ENCODE measurements at places on chromosomes 5 and 9.

DNA sequence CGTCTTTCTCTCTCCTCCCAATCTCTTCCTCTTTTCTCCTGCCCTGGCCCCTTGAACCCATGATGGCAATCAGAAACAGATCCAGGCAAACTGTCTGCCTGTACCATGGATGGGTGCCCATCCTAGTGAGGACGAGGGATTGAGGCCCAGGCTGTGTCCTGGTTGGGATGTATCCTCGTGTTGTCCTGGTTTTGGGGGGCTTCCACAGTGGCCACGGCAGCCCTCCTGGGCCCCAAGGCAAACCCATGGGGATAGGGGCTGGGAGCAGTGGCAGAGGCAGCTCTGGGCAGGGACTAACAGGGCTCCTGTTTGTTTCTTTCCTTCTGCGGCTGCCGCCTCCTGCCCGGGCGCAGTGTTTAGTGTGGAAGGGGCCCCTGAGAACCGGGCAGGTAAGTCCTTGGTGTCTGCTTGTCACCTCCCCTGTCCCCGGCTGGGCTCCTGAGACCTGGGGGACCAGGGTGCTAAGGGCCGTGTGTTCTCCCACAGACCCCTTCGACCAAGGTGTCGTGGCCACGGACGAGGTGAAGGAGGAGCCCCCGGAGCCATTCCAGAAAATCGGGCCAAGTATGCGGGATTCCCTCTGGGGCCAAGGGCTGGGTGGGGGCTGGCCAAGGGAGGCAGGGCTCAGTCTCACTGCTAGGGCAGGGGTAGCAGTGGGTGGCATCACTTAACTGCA, 70.0 kb downstream of the AMBP start:
- DNase-seq: no peak

DNA sequence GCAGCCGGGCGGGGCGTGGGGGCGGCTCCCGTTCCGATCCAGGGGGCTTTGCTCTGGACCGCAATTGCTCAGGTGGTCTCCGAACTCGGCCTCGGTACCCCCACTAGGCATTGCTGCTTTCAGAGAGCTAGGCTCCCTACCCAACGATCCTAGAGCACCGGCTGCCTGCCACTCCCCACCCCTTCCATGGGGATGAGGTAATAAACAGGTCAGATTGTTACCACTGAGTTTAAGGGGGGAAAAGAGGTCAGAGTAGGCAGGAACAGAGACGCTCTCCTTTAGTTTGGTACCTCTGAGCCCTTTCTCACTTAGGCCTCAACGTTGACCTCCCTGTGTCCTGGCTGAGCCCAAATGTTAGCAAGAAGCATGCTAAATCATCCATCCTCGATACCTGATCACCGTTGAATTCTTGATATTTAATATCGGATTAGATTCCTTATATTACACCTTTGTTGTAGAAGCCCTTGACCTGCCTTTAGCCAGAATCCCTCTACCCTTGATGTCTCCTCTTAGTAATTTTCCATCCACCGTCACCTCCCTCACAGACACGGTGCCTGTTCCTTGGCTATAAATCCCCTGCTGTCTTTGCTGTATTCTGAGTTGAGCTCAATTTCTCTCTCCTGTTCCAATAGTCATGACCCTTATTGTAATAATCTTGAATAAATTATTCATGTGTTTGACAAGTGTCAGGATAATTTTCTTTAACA, 588 bp upstream of the PLPP1 start:
- no peak for DNase-seq

DNA sequence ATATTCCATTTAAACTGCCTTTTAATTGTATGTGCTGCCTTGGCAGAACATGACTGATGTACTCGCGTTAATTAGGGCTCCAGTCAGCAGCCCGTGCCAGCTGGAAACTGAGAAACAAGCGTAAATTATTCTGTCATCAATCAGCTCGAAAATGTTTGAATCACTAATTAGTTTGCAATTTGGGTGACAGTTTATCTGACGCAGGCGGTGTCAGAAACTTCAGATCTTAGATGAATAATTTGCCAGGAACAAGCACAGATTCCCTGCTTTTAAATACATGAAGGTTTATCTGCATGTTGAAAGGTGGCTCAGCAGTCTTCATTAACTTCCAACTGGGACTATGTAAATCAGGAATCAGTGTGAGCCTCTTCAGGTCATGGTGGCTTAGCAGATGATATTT, 176.0 kb upstream of the TLE4 start:
- peak; percentile 16 for DNase-seq

DNA sequence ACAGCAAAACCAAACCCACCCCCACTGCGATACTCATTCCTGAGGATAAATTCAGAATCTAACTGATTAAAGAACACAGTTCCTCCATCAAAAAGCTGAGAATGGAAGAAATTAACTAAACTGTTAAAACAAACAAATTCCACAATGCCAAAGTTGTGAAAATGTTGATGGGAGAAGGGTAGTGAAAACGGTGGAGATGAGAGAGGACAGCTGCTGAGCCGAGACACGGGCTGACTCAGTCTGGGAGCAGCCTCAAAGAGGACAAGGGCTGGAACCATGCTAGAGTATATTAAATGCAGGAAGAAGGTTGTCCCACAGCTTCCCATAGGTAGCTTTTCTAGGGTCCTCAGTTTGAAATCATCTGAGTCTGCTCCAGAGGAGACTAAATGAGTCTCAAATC, 14.3 kb downstream of the ADAMTS12 start:
- no peak for DNase-seq

DNA sequence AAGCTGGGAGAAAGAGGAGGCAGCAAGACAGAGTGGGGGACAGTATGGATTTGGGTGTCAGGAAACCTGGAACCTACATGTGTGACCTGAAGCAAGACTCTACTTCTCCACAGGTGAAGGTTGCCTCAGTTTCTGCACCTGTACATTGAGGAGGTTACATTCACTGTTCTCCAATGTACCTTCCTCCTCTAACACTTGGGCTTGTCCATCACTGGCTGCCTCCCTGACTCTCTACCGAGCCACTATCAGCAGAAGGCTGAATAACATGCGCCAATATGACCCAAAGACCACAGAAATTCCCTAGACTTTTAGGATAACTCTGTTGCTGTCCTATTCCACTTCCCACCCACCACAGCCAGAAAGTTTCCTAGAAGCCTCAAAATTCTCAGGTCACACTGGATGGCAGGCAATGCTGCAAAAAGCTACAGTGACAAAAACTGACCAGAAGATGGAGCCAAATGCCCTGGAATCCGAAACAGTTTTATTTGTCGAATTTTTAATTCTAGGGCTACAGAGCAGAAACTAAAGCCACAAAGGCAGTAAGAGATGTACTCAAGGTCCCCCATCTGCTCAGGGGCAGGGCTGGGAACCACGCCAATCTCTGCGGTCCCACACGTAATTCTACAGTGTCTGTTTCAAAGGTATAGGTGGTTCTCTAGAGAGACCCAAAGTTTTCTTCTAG, 64.4 kb downstream of the FAM114A2 start:
- no peak for DNase-seq

DNA sequence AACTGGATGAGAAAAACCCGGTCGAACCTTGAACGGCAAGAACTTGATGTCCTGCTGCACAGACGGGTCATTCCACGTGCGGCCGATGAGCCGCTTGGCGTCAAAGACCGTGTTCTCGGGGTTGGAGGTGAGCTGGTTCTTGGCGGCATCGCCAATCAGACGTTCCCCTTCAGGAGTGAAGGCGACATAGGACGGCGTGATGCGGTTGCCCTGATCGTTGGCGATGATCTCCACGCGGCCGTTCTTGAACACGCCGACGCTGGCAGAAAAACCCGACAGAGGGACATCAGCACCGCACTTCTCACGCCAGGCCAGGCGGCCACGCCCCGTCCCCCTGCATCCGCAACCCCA, 519 bp downstream of the HSPA5 start:
- peak; percentile 2 for DNase-seq

DNA sequence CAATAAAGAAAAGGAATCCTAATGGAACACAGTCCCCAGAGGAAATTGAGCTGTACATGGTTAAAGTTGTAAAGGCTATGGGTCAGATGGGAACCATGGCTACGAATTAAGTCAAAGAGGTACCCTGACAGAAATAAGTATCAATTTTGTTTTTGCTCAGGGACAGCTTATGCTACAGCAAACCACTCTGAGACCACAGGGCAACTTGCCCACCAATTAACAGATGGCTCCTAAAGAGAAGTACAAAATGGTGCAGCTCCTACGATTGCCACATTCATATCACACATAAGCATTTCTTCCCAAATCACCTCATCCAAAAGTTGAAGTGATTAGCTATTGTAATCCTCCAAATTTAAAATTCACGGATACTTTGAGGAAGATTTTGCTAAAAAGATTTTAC, 83.0 kb downstream of the ELAVL2 start:
- no peak for DNase-seq

- DNase-seq: peak; percentile 9
These were observed 87.2 kb downstream of the PTTG1 start for GRCh38 chr5:160508780-160509361.

GRCh38 chr9:130837002-130837511, 2.0 kb downstream of the ABL1 start:
- DNase-seq: no peak

- DNase-seq: peak; percentile 53
These were observed 104.2 kb downstream of the PPARGC1B start for GRCh38 chr5:149834246-149834855.

GRCh38 chr5:124157320-124157719, 589.1 kb downstream of the ZNF608 start:
- no peak for DNase-seq

DNA sequence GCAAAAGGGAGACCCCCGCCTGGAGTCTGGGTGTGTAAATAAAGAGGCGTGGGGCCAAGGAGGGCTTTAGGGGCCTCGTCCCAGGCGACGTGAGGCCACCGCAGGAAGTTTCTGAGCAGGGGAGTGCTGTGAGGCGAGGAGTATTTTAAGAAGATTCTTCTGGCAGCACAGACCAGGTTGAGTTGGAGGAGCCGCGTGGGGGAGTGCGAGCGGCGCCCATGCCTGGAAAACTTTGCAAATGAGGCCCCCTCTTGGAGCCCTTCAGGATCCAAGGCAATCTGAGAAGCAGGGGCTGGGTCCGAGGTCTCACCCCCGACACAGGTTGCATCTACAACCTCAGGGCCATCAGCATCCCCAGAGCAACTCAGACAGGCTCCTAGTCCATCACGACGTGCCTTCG, 24.3 kb upstream of the CPLX2 start:
- no peak for DNase-seq

DNA sequence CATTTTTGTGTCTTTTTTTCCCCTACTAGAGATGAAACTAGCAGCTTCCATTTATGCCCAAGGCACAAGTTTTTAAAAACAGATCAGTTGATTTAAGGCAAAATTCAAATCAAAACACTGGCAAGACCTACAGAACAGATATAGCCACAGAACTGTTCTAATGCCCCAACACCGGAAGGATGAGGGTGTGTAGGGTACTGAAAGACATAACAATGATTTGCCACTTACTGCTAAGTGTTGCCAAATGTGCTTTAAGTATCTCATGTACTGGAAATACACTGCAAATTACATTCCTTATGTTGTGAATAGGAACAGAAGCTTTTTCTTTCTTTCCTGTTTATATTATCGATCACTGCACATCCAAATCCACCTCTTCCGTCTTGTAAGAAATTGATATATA, 189.0 kb downstream of the CETN3 start:
- DNase-seq: no peak

DNA sequence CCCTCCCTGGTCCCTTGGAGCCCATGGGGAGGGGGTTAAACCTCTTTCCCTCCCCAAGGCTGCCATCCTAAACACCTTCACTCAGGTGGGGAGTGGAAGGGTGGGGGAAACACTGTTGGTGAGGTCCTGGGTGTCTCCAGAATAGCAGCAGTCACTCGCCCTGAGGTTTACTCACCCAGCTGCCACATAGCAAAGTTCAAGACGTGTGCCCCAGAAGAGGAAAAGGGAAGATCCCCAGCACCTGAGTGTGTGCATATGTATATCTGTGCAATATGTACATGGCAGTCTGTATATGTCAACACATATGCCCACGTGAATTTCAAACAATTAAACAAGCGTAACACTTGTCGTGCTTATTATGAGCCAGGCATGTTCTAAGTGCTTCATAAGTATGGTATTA, 31.3 kb upstream of the SMU1 start:
- DNase-seq: no peak

GRCh38 chr5:45521067-45521466, 175.1 kb downstream of the HCN1 start:
- peak; percentile 28 for DNase-seq

DNA sequence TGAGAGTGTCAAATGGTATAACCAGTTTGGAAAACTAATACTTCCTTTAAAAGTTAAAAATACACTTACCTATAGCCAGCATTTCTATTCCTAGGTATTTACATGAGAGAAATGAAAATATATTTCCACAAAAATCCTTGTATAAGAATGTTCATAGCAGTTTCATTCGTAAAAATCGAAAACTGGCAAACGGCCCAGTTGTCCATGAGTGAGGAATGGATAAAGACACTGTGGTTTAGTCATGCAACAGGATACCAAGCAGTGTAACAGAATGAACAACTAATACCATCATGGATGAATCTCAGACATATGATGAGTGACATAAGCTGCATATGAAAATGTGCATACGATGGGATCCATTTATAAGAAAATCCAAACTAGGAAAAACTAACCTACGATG, 136.7 kb downstream of the MACROH2A1 start:
- no peak for DNase-seq

DNA sequence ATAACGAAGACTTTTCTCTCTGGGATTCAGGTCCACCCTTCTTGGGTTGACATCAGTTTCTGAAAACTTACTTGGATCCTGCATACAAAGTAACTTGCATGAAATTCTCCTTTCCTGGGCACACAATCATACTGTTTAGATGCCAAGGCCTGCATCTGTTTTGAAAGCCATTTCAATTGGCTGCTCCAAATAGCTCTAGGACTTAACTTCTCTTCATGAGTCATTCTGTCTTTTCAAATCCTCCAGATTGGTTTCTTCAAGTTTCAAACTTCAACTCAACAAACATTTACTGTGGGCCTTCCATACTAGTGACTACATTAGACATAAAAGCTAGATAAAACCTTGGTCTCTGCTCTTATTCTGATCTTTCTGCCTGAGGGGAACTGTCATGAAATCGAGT, 54.8 kb upstream of the HMHB1 start:
- no peak for DNase-seq

DNA sequence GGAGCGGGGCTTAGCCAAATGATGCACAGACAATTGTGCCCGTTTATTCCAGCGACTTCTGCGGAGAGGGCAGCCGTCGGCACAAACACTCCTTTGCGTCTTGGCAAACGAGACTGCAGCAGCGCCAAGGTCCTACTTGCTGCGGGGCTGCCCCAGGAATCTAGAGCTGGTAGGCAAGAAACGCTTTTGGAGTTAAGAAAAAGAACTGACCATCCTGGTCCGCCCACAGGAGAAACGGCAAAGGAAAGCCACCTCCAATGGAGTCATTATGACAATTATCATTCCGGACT, 2.3 kb downstream of the RXFP3 start:
- DNase-seq: no peak

DNA sequence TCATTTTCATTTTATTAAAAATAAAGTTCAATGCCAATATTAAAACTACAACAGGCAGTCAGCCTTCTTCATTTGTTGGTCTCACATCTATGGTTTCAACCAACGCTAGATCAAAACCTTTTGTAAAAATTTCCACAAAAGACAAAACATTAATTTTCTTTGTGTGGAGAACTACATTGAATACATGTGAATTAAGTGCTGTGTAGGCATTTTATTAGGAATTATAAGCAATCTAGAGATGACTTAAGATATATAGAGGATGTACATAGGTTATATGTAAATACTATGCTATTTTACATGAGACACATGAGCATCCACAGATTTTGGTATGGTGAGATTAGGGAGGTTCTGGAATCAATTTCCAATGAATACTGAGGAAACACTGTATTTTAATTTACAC, 94.2 kb downstream of the CYLC2 start:
- DNase-seq: no peak

Measured in NCI-H1105 (cell line).